IMR-90 (cell line): ENCODE measurements at places on chromosomes 3 and 15. TPM values are rescaled to one million over a fixed set of nuclear protein-coding genes. Genes with fewer than 3 reads are reported as not detected.
A peak's percentile ranks its signal among the peaks of the same experiment; 100 is the strongest.

The KCNMB3 gene
- total RNA-seq = 0.72 and 0.83 TPM in 2 replicates

The MYRIP gene
- total RNA-seq = not detected in 2 replicates

The CADPS gene
- not detected in 2 replicates for total RNA-seq

The GPR27 gene
- not detected in 2 replicates for total RNA-seq

The FOXB1 gene
- total RNA-seq = not detected in 2 replicates

The VWA5B2 gene
- total RNA-seq = not detected in 2 replicates

The CSK gene
- 10.8 and 13.6 TPM in 2 replicates for total RNA-seq

- H3K4me3 ChIP-seq = no peak overlapping the region
- H3K36me3 ChIP-seq = no peaks in the 10 kb centered on the region
- no peak for DNase-seq
- no peaks in the 10 kb centered on the region for H3K4me1 ChIP-seq
- no peak overlapping the region for H3K27ac ChIP-seq
Measured at GRCh38 chr3:55673764-55674163, 186.7 kb upstream of the WNT5A start.

DNA sequence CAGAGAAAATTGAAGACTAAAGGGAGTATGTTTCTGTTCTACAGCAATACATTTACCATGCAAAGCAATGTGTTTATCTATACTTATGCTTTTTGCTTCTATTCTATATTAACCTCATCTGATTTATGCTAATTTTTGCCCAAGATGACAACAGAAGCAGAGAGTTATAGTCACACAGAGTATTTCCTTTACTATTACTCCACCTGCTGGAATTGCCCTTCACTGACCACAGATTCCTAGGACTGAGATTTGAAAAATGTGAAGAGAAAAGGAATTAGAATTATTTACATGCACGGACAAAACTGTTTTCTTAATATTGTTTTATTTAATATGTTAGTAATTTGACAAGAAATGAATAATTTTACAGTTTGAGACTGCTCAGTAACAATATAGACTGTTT lies 745.6 kb downstream of the VGLL3 start:
- H3K4me3 ChIP-seq = no peak overlapping the region
- no peak for DNase-seq
- no peaks in the 10 kb centered on the region for H3K36me3 ChIP-seq
- no peak overlapping the region for H3K27ac ChIP-seq
- H3K4me1 ChIP-seq = no peaks in the 10 kb centered on the region
- H3K27me3 ChIP-seq = no peaks in the 10 kb centered on the region

- no peak overlapping the region for H3K4me3 ChIP-seq
- peaks cover 9% of the 10 kb centered on the region for H3K36me3 ChIP-seq
- H3K4me1 ChIP-seq = peaks cover 1% of the 10 kb centered on the region; the same call in 1 of the 2 replicates
- H3K27ac ChIP-seq = no peak overlapping the region
- no peaks in the 10 kb centered on the region for H3K27me3 ChIP-seq
- no peak for DNase-seq
Measured at GRCh38 chr15:57229051-57229450, 147.3 kb upstream of the CGNL1 start.

DNA sequence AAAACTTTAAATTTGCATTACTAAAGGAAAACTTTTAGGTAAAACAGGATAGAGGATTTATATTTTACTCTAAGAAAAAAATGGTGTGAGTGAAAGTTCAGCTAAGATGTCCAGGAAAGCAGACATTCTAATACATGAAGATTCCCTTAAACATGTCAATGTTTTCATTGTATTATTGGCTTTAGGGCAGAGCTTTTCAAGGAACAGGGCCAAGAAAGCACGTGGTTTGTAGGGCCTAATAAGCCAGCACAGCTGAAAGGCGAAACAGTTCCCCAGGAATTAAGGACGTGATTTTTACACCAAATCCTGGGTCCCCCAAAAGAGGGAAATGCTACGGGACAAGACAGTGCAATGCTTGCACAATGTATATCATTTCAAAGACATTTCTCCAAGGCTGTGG lies 48.6 kb upstream of the MKRN3 start:
- no peak overlapping the region for H3K4me3 ChIP-seq
- no peaks in the 10 kb centered on the region for H3K4me1 ChIP-seq
- H3K27ac ChIP-seq = no peak overlapping the region

DNA sequence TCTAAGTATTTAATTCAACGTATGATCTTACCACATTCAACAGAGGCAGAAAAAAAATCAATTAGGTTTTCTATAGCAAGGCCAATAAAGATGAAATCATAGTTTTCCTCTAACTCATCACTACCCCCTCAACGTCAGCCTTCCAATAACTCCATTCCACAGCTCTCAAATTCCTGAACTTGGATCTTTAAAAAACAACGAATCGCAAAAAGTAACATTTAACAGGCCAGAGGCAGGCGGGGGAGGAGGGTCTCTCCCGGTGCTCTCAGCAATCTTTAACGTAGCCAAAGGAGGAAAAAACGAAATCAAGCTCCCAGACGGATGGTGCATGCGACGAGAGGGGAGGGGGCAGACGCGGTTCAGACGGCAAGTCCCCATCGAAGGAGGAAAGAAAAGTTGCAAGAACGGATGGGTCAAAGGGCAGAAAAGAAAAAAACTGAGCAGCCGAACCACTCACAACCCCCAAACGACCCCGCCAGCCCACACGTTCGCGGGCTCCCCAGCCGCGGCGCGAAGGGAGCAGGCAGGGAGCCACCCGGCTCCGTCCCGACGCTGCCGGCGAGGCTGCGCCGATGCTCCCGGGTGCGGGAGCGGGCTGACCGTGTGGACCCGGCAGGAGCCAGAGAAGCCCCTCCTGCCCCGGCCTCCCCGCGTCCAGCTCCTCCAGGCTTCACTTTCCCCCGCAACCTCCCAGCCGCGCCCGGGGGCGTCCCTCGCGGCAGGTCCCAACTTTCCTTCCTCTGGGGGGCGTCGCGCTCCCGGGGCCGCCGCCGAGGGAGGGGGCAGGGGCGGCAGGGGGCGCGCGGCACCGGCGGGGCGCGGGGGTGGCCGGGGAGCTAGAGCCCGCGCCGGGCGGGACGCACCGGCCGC lies 703 bp downstream of the PEAK1 start:
- H3K27me3 ChIP-seq = no peaks in the 10 kb centered on the region
- peak; percentile 53 for DNase-seq
- H3K27ac ChIP-seq = peak overlapping the region; percentile 98
- peaks cover 12% of the 10 kb centered on the region for H3K4me1 ChIP-seq
- H3K36me3 ChIP-seq = no peaks in the 10 kb centered on the region
- peak overlapping the region; percentile 94 for H3K4me3 ChIP-seq

DNA sequence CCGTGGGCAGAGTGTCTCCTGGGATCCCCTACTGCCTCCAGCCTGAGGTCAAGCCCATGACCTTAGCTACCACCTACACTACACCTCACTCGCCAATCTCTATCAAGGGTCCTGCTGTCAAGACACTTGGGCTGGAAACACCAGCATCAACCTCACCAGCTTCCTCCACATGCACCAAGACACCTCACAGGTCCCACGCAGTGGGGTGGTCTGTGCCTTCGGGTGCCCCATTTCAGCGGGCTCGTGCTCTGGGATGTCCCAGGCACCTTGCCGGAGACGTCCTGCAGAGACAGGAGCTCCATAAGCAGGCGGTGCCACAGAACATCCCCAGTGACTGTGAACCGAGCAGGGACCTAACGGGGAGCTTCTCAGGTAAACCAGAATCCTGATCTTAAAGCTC lies 20.0 kb downstream of the CYFIP1 start:
- no peak overlapping the region for H3K27ac ChIP-seq
- no peak overlapping the region for H3K4me3 ChIP-seq
- H3K4me1 ChIP-seq = peaks cover 21% of the 10 kb centered on the region
- no peak for DNase-seq
- no peaks in the 10 kb centered on the region; the same call in 1 of the 2 replicates for H3K36me3 ChIP-seq
- H3K27me3 ChIP-seq = no peaks in the 10 kb centered on the region

GRCh38 chr15:89018207-89018606 lies 70.0 kb upstream of the ABHD2 start:
- peaks cover 9% of the 10 kb centered on the region for H3K4me1 ChIP-seq
- no peaks in the 10 kb centered on the region for H3K36me3 ChIP-seq
- DNase-seq = no peak
- no peak overlapping the region for H3K27ac ChIP-seq
- H3K4me3 ChIP-seq = no peak overlapping the region
- H3K27me3 ChIP-seq = no peaks in the 10 kb centered on the region

- H3K4me3 ChIP-seq = no peak overlapping the region
- no peaks in the 10 kb centered on the region for H3K27me3 ChIP-seq
- peak; percentile 93 for DNase-seq
- H3K27ac ChIP-seq = no peak overlapping the region
- no peaks in the 10 kb centered on the region for H3K36me3 ChIP-seq
Measured at GRCh38 chr3:170414202-170414663, 4.4 kb upstream of the CLDN11 start.

DNA sequence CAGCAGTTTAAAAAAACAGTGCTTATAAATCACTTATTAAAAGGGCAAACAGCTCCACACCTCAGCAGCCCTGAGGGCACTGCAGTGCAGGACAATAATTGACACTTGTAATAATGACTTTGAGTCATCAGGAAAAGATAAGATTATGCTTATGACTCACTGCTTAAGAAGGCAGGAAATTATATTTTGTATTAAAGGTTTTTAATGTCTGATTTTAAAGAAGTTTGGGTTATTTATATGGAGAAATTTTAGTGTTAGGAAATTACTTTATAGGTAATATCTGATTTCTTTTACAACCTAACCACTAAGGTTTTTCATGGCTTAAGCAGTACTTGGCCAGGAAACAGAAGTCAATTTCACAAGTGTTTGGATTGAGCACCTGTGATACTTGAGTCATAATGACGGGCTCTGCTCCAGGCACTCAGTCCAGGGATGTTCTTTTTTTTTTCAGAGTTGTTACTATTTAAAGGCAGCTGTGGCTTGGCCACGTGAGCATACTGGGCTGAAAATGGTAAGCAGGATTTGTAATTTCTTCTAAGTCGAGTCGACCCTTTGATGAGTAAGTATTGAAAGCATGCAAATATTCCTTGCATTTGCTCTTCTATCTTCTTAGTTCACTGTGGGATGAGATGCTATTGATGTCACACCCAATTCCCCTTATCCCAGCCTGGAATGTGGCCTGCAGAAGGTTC lies 21.6 kb upstream of the SLC6A20 start:
- H3K4me3 ChIP-seq = no peak overlapping the region
- no peaks in the 10 kb centered on the region for H3K27me3 ChIP-seq
- peak overlapping the region; percentile 56; the same call in 1 of the 2 replicates for H3K27ac ChIP-seq

- H3K27ac ChIP-seq = peak overlapping the region; percentile 81; the same call in 1 of the 2 replicates
- H3K27me3 ChIP-seq = no peaks in the 10 kb centered on the region
- H3K4me1 ChIP-seq = peaks cover 5% of the 10 kb centered on the region; the same call in 1 of the 2 replicates
Measured at GRCh38 chr3:120678331-120678947, 3.6 kb downstream of the HGD start.

GRCh38 chr3:187777331-187777941 lies 32.2 kb upstream of the BCL6 start:
- H3K27me3 ChIP-seq = no peaks in the 10 kb centered on the region
- H3K4me3 ChIP-seq = no peak overlapping the region
- peaks cover 2% of the 10 kb centered on the region; the same call in 1 of the 2 replicates for H3K4me1 ChIP-seq
- H3K36me3 ChIP-seq = no peaks in the 10 kb centered on the region

DNA sequence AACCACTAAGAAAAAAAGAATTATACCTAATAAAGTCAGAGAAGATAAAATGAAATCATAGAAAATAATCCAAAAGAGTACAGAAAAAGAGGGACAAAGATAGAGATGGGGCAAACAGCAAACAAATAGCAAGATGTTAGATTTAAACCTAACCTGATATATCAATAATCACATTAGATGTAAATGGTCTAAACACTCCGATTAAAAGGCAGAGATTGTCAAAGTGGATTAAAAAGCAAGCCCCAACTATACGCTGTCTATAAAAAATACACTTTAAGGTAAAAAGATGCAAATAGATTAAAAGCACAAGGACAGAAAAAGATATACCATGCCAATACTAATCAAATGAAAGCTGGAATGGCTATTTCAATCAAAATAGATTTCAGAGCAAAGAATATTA lies 16.8 kb downstream of the ADPGK start:
- peaks cover 25% of the 10 kb centered on the region for H3K36me3 ChIP-seq
- DNase-seq = no peak
- no peak overlapping the region for H3K4me3 ChIP-seq
- H3K27ac ChIP-seq = no peak overlapping the region

DNA sequence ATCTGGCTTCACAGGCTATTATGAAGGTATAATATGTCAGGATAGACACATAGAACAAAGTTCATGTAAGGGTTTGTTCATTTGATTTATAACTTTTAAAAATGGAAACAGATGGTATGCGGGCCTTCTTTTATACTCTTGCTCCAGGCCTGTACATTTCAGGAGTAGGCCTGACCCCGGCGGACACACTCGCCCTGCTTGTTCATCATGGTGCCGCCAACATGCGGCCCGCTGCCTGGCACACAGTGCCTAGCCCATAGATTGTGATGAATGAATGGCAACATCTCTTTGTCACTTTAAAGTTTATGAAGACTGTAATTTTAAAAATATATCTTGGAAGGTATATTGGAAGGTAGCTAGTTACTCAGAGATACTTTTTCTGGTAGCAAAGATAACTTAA lies 92.1 kb upstream of the BLM start:
- peaks cover 65% of the 10 kb centered on the region for H3K36me3 ChIP-seq
- H3K27ac ChIP-seq = no peak overlapping the region
- no peak for DNase-seq
- no peaks in the 10 kb centered on the region; the same call in 1 of the 2 replicates for H3K4me1 ChIP-seq
- H3K27me3 ChIP-seq = no peaks in the 10 kb centered on the region

- H3K4me1 ChIP-seq = no peaks in the 10 kb centered on the region
- DNase-seq = no peak
- no peak overlapping the region for H3K4me3 ChIP-seq
- no peak overlapping the region for H3K27ac ChIP-seq
- no peaks in the 10 kb centered on the region for H3K27me3 ChIP-seq
- no peaks in the 10 kb centered on the region for H3K36me3 ChIP-seq
Measured at GRCh38 chr3:140358686-140359085, 319.2 kb upstream of the TRIM42 start.

DNA sequence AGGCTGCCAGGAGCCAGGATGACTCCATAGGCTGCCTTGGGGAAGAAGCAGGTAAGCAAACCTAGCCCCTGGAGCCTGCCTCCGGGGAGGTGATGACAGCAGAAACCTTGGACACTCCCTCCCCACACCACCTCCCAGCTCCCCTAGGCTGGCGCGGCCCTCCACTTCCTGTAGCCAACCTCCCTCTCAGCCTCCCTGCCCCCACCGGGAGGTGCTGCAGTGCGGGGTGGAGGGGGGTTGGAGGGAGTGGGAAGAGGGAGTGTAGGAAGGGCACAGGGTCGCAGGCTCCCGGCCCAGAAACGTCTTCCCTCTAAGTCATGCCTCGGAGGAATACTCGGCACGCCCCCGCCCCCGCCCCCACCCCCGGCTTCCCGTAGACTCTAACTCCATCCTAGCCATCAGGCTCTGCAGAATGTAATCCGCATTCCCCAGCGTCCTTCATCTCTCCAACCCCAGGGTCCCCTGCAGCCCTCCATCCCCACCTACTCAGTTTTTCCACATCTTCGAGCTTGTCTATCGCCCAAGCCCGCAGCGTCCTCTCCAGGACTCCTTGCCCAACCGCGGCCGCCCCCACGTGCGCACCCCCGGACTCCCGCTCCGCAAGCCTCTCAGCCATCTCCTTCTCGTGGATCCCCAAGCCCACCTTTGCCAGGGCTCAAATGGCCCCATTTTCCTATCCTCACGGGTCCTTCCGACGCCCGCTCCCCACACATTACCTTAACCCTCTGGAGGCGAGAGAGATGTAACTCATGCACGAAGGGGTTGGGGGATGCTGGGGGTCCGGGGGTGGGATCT lies 528 bp downstream of the LPCAT4 start:
- peak; percentile 36 for DNase-seq
- peak overlapping the region; percentile 87 for H3K4me3 ChIP-seq
- peak overlapping the region; percentile 66 for H3K27ac ChIP-seq
- peaks cover 9% of the 10 kb centered on the region for H3K36me3 ChIP-seq
